ENCODE measurements at places on chromosomes 4 and X. TPM values are rescaled to one million over a fixed set of nuclear protein-coding genes. Genes with fewer than 3 reads are reported as not detected.
A peak's percentile ranks its signal among the peaks of the same experiment; 100 is the strongest.

FAM47A gene
- not detected for total RNA-seq

GPRASP1 gene
- 3.9 TPM for total RNA-seq

STAP1 gene
- not detected for total RNA-seq

DNA sequence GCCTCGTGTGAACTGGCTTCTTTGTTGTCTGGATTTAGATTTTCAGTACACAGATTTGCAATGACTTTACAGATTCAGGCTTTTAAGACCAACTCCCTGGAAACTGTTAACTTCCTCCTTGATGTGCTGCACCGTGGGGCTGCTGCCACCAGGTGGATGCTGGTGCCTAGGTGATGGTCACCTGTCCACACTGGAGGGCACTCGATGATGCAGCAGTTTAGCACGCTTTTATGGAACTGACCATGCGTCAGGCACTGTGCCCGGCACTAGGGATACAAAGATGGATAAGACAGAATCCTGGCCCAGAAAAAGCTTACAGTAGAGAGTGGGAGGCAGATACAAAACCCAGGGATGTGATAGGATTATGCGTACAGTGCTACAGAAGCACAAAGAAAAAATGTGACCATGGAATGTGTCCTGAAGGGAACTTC lies 180.7 kb downstream of the CEP135 start:
- no peaks in the 10 kb centered on the region for H3K36me3 ChIP-seq
- no peaks in the 10 kb centered on the region for H3K27me3 ChIP-seq
- H3K4me3 ChIP-seq: no peak overlapping the region

DNA sequence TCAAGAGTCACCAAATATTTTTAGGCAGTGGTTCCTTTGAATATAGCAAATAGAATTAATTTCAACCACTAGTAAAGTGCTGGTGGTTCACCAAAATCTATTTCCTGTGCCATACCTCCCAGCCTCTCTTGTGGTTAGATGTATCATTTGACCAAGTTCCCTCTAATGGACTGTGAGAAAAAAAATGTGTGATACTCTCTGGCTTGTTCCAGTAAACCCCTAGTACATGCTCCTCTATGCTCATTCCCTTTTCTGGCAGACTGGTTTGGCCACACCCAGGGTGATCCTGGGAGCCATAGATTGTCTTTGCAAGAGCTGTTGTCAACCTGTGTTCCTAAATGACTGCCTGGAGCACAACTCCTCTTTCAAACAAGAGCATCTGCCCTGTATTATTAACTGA lies 109.5 kb downstream of the FRAS1 start:
- H3K4me3 ChIP-seq: no peak overlapping the region
- H3K4me1 ChIP-seq: no peaks in the 10 kb centered on the region
- DNase-seq: no peak

GRCh38 chr4:156154978-156155377 lies 201.3 kb upstream of the CTSO start:
- H3K4me1 ChIP-seq: no peaks in the 10 kb centered on the region
- H3K36me3 ChIP-seq: no peaks in the 10 kb centered on the region
- no peaks in the 10 kb centered on the region for H3K27me3 ChIP-seq

DNA sequence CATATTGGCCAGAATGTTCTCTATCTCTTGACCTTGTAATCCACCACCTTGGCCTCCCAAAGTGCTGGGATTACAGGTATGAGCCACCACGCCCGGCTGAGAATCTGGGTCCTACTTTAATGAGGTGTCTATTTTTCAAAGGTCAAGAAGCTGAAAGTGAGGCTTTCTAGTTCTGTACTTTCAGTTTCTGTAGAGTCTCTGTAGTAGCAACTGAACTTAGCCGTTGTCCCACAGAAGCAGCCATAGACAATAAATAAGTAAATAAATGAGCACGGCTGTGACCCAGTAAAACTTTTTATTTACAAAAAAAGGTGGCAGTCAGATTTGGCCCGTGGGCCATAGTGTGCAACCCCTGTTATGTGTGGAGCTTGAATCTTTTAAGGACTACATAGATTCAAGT lies 92.0 kb downstream of the FNIP2 start:
- DNase-seq: no peak
- no peaks in the 10 kb centered on the region for H3K27me3 ChIP-seq

GRCh38 chr4:185039508-185040273 lies 21.4 kb downstream of the HELT start:
- no peak overlapping the region for H3K27ac ChIP-seq
- no peaks in the 10 kb centered on the region for H3K4me1 ChIP-seq
- H3K27me3 ChIP-seq: no peaks in the 10 kb centered on the region
- no peaks in the 10 kb centered on the region for H3K36me3 ChIP-seq

- peak overlapping the region; percentile 15 for H3K4me3 ChIP-seq
- no peak for DNase-seq
- H3K36me3 ChIP-seq: no peaks in the 10 kb centered on the region
- peaks cover 12% of the 10 kb centered on the region for H3K27me3 ChIP-seq
- H3K27ac ChIP-seq: peak overlapping the region; percentile 24
These were observed 20.1 kb upstream of the CSF2RA start for GRCh38 chrX:1248331-1249061.

GRCh38 chr4:6701371-6701770 lies 7.7 kb downstream of the S100P start:
- H3K36me3 ChIP-seq: no peaks in the 10 kb centered on the region
- H3K27ac ChIP-seq: no peak overlapping the region
- peaks cover 12% of the 10 kb centered on the region for H3K4me1 ChIP-seq
- H3K4me3 ChIP-seq: no peak overlapping the region
- H3K27me3 ChIP-seq: no peaks in the 10 kb centered on the region

Measured in heart left ventricle (tissue), 16 donors.